Caudate nucleus (tissue), 63 donors: ENCODE measurements at places on chromosomes 4 and X.

DNA sequence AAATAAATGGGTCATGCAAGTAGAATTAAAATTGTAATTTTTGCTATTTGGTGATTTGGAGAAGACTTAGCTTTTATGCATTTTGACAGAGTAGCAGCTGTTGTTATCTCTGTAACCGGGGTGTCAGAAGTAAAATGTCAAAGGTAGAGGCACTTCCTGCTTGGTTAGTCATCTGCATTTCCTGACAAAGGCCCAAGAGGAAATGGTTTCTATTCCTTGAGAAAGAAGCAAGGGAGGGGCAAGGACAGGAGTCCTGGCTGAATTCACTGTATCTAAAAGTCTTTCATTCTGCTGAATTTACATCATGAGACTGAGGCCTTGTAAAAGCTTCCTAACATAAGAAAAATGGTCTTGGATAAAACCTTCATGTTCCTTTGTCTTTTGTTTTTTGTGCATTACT lies 550.9 kb upstream of the BOD1L1 start:
- DNase-seq = no peak

DNA sequence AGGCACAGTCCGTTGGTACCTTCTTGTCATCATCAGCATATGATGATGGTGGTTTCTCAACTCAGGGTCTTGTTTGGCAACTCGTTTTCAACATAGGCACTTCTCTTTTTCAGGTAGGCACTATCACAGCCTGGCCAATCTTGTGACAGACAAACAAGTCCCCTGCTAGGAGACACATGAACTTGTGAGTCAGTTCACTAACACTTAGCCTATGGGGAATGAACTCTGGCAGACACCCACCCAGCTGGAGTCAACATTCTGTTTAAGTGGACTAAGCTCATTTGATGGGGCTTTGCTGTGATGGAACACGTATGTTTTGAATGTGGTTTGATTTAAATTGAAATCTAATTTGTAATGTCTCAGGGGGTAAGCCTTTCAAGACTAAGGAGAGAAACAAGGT lies 100.7 kb upstream of the MAMLD1 start:
- no peak for DNase-seq

DNA sequence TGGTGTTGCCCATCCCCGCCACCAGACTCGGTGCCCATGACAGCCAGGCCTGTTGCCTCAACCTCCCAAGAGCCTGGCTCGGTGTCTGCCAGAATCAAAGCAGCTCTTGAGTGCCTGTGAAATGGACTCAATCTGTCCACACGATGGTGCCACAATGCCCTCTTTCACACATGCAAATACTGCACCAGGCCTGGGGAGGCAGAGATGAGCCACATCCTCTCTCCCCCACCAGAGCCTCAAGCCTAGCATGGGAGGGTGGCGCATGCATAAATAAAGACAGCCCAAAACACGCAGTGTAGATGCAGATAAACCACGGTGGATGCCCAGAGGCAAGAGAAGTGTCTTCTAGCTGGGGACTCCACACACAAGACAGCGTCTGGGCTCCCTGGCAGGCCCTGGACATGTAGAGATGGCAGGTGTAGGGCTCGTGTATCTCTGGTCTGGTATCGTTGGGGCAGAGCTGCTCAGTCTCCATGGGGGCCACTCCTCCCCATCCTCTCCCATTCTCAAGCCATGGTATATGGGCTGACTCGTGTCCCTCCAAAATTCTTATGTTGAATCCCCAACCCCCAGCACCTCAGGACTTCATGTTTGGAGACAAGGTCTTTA lies 65.6 kb downstream of the JAKMIP1 start:
- DNase-seq = no peak

GRCh38 chr4:86530183-86530582 lies 63.9 kb upstream of the PTPN13 start:
- no peak for DNase-seq

DNA sequence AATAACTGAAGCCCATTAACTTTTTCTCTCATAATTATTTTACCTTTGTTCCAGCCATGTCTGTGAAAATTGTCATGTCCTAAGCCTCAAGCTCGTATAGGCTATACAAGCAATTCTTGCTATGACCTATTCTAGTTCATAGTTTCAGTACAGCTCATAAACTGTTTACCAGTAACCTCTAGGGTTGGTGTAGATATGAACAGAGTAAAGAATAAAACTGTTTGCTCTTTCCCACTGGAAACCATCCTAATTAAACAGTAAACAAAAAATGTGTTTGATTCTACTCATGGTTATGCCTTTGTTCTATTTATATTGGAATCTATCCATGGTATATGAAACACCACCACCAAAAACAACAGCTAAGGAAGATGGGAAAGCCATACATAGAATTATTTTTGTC lies 1444.0 kb upstream of the PCDH7 start:
- DNase-seq = no peak

DNA sequence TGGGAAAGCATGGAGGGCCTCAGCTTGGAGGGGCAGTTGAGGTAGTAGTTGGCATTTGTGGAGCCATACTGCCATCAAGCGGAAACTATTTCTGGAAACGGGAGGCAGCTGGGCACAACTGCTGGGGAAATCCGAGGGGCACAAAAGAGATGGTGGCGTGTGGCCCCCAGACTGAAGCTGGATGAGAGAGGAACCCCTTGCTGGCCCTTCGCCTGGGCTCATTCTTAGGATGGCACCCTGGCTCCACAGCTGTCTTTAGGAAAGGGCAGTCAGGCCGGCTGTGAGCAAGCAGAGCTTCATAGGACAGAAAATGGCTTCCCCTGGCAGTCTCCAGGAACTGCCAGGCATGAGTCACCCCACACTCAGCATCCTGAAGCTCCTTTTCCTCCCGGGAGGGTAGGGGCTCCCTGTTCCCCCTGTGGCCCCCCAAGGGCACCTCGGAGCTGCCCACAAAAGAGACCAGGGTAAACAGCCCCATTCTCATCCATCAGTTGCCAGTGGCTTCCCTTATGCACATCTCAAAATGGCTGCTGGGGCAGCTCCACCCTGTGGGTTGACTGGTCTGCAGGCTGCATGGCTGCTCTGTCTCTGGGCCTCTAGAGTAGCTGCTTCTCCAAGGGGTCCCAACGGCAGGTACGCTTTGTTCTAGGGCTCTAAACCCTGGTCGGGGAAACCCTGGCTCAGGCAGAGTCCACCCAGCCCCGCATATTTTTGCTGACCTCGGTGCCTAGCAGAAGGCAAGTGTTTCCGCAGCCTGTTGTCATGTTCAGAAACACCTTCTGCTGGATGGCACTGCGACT lies 64.7 kb downstream of the NBDY start:
- no peak for DNase-seq

DNA sequence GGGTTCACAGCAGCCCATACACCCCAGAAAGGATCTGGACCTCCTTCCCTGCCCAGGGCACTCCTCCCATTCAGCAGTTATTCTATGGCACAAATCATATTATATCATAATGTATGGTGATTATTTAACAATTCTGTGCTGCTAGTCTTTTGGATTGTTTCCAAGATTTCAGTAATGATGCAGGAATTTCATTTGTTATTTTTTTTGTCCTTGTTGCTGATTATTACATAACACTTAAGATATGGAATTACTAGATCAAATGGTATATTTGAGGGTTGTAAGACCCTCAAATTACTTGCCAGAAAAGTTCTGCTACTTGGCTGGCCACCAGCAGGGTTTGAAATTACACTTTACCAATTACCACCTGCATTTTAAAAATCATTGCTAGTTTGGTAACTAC lies 36.4 kb downstream of the QDPR start:
- no peak for DNase-seq

GRCh38 chrX:108025954-108026600 lies 18.8 kb upstream of the VSIG1 start:
- DNase-seq = no peak

- no peak for DNase-seq
Measured at GRCh38 chrX:123308658-123309057, 124.6 kb downstream of the GRIA3 start.

GRCh38 chrX:46278572-46278971 lies 266.6 kb downstream of the ZNF674 start:
- DNase-seq = no peak

DNA sequence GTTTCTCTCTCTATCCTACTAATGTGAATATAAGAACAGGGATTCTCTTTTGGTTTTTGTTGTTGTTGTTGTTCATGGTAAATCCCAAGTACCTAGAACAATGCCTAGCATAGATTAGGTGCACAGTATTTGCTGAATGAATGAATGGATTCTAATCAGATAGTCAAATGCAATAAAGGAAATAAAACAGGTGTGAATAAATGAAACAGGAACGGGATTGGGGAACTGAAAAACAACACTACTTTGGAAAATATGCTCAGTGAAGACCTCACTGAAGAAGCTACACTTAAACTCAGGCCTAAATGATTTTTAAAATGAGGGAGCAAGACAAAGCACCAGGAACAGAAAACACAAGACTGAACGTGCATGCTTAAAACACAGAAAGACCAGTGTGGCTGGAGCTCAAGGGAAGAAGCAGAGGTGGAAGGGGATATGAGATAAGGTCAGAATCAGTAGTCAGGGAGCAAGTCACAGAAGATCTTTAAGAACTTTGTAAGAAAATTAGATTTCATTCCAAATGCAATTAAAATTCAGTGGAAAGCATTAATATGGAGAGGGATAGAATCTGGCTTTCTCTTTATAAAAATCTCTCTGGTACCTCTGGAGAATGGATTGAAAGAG lies 144.7 kb downstream of the ZAR1 start:
- DNase-seq = no peak

GRCh38 chr4:99628040-99628439 lies 29.6 kb downstream of the C4orf54 start:
- no peak for DNase-seq

DNA sequence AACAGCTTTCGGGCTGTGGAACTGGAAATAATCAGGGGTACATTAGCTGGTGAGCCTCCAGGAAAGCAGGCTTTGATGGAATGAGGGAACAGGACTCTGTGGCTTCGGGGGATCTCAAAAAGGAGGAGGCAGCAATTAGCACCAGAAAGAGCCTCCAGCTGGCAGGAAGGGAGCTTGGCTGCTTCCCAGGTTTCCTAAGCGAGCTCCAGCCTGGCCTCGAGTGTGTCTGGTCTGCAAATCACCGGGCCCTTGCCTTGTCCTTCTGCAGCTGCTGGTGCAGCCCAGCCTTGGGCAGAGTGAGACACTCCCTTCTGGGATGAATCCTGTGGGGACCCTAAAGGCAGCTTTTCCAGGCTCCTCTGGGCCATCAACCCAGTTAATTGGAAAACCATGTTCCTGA lies 10.7 kb upstream of the PDHA1 start:
- DNase-seq = no peak

- peak; percentile 25 for DNase-seq
Measured at GRCh38 chr4:149409146-149409545, 406.5 kb downstream of the IQCM start.

- no peak for DNase-seq
Measured at GRCh38 chr4:182531555-182532162, 288.5 kb downstream of the TENM3 start.

DNA sequence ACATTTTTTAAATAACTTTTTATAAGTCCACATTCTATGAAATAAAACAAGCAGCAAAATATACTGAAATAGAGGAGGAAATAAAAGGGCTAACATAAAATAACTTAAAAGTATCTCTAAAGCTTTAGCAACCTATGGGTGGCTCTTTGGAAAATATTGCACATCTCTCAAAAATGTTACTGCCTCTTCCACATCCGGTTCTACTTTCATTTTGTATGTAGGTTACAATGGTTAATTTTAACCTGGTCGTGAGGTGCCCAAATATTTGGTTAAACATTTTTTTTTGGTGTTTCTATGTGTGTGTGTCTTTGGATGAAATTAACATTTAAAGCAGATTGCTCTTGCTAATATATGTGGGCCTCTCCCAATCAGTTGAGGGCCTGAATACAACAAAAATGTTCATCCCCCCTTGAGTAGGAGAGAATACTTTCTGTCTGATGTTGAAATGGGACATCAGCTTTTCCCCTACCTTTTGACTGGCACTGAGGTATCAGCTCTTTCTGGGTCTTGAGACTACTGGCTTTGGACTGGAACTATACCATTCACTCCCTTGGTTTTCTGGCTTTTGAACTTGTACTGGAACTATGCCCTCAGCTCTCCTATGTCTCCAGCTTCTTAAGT lies 353.0 kb downstream of the ADAM29 start:
- no peak for DNase-seq

DNA sequence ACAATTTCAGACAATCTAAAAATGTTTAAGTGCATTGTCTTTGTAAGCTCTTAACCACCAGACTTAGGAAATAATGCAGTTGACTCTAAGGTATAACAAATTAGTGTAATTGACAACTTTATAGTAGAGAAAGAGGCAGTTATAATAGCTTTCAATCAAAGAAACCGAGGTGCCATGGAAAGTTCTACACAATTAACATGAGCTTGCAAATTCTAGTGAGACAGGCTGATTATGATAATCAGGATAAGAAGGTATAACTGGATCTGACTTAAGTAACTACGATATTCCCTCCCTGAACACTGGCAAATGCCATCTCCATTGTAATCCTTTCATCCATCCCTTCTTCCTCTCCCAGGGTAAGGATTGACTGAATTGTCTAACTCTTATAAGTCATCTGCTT lies 11.4 kb upstream of the KLHL5 start:
- no peak for DNase-seq

GRCh38 chrX:154775419-154776349 lies 13.0 kb downstream of the DKC1 start:
- peak; percentile 2 for DNase-seq

DNA sequence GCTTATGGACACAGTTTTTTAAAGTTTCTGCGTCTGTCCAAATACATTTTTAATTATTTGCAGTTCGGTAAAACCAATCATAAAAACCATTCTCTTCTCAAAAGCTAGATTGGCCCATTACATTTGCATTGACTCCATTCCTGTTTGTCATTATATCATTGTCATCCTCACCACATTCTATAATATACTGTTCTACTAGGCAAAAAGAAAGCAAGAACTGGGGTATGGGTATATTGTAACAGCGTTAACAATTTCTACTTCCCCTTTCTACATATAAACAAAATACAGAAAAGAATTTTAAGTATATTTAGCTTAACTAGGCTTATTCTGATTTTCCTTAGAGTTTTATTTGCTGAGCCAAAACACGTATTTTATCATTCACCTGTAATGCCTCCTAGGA lies 91.8 kb downstream of the RAP1GDS1 start:
- no peak for DNase-seq

DNA sequence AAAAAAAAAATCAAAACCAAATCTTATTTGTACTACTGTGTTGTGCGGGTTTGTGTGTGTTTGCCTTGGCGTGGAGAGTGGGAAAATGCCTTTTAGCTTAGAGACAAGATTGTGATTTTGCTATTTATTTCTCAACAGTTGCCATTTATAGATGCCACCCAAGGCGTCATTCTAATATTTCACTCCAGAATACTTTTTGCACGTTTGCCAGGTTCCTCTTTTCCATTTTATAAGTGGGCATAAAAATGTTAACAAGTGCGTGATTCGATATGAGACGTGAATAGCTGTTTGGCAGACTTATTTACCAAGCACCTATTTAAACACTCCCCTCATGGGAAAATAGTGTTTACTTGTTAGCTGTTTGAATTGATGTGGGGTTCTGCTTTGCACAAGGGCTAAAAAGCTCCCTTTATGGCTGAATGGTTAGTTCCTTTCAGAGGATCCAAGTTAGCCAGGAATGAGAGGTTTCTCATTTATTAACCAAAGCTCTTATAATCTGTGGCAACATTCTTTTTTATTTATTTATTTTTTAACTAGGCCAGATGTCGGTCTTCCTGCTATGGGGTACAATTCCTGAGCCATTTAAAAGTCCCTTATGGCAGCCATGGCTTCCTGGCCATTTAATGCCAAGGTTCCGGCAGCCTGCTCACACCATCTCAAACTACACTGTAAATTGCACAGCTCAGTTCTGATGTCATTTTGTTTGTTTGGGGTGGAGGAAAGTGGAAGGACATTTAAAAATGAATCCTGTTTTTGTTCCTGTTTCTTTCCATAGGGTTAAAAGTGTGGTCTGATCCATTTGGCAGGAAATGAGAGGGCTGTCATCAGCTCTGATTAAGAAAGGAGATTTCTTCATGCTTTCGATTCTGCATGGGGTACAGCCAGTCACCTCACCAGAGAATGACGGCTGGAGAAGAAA lies 14.6 kb downstream of the SMIM20 start:
- no peak for DNase-seq
